ENCODE measurements at places on chromosomes 2 and 18.

GRCh38 chr2:55590810-55591440 is 26.5 kb downstream of the PPP4R3B start:
- DNase-seq: no peak

- no peak for DNase-seq
Measured at GRCh38 chr2:135948141-135948540, 37.3 kb downstream of the DARS1 start.

GRCh38 chr2:69624131-69624530 is 19.4 kb downstream of the AAK1 start:
- no peak for DNase-seq

- no peak for DNase-seq
Measured at GRCh38 chr2:41791523-41791922, 256.3 kb upstream of the PKDCC start.

DNA sequence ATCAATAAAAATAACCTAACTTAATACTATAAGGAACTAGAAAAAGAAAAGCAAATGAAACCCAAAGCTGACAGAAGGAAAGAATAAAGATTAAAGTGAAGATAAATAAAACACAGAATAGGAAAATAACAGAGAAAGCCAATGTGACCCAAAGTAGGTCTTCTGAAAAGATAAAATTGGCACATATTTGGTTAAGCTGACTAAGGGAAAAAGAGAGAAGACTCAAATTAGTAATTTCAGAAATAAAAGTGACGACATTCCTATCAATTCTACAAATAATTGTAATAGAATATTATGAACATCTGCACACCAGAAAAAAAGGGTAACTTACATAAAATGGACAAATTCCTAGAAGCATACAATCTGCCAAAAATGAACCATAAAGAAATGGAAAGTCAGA is 30.2 kb downstream of the ROCK1 start:
- no peak for DNase-seq

GRCh38 chr2:29744976-29745375 is 176.4 kb downstream of the ALK start:
- DNase-seq: no peak

- DNase-seq: no peak
Measured at GRCh38 chr2:134314681-134315368, 61.0 kb downstream of the MGAT5 start.

DNA sequence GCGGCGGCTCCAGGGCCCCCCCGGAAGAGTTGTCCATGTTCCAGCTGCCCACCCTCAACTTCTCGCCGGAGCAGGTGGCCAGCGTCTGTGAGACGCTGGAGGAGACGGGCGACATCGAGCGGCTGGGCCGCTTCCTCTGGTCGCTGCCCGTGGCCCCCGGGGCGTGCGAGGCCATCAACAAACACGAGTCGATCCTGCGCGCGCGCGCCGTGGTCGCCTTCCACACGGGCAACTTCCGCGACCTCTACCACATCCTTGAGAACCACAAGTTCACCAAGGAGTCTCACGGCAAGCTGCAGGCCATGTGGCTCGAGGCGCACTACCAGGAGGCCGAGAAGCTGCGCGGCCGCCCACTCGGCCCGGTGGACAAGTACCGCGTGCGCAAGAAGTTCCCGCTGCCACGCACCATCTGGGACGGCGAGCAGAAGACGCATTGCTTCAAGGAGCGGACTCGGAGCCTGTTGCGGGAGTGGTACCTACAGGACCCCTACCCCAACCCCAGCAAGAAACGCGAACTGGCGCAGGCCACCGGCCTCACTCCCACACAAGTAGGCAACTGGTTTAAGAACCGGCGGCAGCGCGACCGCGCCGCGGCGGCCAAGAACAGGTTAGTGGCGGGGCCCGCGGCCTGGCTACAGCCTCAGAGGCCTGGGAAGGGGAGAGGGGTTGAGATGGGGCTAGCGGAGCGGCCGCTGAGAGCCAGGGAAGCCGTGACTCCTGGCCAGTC is 965 bp downstream of the SIX3 start:
- no peak for DNase-seq

- DNase-seq: no peak
Measured at GRCh38 chr2:213995400-213996105, 415.3 kb upstream of the VWC2L start.

DNA sequence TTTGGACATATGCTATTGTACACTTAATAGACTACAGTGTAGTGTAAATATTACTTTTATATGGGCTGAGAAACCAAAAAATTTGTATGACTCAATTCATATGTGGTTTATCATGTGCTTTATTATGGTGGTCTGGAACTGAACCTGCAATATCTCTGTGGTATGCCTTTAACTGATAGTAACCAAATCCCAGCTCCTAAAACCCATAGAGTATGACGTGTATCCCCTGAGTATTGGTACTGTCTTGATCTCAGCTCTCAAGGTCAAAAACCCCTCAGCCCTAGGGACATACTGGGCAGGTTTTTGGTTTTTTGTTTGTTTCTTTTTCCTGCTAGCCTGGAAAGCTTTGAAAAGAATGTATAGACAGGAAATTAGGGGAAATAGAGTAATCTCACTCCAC is 42.2 kb upstream of the ARHGAP15 start:
- no peak for DNase-seq

DNA sequence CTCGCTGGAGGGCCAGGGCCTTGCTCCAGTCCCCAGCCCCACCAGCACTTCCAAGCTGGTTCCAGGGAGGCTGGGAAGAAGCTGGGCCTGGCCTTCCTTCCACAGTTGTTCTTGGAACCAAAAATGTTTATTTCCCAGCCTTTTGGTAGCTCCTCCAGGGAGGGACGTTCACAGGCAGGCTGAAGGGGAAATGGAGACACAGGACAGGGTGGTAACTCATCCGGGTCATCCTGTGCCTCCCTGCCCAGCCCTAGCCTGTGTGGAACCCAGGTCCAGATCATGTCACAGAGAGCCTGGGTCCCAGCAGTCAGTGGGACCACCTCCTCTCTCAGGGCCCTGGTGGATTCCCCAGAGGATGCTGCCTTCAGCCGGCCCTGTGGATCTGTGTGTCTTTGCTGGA is 12.5 kb upstream of the ARMC9 start:
- no peak for DNase-seq

DNA sequence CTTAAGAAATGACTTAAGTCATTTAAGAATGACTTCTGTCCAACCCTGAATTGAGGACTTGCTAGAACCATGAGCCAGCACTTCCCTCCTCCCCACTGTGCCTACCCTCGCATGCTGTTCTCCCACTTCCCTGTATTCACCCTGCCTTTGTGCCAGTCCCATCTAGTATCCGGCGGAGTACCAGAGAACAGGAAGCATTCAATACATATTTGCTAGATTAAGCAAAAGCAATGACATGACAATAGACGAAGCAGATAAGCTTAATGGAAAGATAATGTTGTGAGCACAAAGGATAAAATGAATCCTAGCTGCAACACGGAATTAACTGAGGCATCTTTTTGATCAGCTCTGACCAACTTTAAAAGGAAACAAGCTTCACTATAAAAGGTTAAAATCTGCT is 328.5 kb downstream of the TDRD15 start:
- DNase-seq: no peak

DNA sequence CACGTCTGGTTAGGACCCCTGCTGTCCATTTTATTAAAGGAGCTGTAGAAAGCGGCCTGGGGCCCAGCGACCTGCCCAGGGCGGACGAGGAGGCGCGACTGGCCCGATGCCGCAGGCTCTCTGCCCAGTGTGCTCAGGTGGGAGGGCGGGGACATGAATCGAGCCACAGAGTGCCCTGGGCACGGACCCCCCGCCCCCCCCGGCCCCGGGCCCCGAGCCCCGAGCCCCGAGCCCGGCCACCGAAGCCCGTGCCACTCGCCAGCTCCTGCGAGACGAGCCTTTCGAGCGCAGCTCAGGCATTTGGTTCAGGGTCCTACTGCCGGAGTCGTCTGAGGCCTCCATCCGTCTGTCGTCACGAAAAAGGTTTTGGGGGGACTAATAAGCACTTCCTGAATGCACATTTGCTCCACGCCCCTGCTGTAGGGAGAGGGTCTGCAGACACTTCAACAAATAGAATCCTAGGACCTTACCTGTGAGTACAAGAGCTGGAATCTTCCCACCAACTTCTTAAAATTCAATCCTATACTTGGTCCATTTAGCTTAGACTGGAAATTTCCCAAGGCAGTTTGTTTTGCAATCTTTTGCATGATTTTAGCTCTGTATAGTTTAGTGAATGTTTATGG is 602 bp upstream of the ADAM17 start:
- no peak for DNase-seq

DNA sequence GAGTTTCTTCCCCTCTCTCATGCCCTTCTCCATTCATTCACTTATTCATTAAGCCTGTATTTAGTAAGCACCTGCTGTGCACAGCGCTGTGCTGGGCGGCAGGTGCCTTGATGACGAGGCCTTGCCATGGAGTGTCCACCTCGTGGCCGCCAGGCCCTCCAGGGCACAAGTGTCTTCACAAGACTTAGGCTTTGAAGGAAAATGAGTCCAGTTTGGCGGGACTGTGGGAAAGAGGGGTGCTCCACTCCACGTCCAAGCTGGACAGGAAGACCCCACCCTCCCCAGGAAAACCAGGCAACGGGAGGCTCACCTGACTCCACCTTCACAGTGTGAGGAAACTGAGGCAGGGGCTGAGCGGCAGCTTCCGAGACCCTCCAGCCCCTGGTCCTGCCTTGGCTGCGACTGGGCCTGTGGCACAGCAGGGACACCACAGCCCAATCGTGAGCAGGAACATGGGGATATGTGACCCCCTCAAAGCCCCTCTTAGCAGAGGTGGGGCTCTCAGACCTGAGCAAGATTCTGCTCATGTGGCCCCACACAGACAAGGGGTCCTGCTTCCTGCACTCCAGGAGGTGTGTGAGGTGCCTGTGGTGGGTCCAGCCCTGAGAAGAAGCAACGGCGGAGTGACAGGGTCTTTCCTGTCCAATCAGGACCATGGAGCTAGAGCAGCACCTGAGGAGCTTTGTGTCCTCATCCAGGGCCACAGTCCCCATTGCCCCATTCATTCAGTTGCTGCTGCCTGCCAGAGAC is 110.3 kb upstream of the ODC1 start:
- no peak for DNase-seq

GRCh38 chr2:88811233-88811632 is 119.8 kb downstream of the RPIA start:
- DNase-seq: no peak

DNA sequence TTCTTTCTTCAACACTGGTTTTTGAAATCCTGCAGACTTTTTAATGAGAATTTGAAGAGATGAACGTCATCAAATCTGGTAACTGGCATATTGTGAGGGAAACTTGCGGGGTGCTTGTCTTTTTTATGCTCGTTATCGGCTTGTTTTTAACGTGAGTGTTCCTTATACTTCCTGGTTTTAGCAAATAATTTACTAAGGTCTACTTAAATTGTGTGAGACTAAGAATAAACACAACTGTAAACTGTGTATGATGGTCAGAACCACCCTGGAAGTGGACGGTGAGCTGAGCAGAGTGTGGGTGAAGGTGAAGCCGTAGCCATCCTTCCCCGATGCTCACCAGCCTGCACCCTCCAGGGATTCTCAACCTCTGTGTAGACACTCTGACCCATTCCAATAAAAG is 82.3 kb upstream of the CDC42EP3 start:
- no peak for DNase-seq

DNA sequence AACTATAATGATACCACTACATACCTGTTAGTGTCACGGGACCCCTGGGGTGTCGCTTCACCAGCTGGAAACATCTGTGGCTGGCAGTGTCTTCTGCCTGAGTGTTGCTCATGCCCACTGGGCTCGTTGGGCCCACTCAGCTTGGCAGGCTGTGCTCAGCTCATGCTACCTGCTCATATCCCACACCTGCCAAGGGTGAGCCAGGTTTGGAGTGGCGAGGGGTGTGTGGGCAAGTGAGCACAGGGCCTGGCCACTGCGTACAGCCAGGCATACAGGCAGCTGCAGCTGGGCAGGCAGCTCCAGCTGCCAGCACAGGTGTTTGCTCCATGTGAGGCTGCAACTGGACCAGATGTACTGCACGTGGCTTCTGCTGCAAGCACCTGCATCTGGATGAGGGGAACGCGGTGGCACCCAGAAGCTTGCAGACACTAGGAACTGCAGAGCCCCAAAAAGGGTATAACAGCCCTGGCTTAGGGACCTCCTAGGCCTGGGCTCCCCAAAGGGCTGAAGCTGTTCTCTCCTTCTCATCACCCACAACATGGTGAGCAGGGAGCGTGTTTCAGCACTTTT is 70.1 kb downstream of the SUCLG1 start:
- no peak for DNase-seq

- DNase-seq: no peak
Measured at GRCh38 chr18:55287149-55287806, 300.7 kb downstream of the TCF4 start.

- DNase-seq: no peak
Measured at GRCh38 chr18:12960853-12961397, 13.1 kb downstream of the SEH1L start.

DNA sequence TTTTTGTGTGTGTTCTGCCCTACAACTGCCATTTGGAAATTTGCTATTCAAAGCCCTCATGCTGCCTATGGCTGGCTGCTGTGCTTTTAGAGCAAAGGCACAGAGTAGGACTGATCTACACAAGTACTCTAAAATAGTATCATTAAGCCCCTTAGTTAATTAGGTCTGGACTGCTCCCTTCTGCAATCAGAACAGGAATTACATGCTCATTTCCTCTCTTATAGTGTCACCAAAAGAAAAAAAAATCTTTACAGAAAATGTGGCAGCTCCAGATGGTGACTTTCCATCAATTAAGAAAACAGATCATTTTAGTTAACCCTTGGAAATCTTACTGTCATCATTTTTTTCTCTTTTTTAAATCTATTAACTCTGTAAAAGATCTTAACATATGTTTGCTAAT is 337.5 kb downstream of the RIT2 start:
- no peak for DNase-seq

DNA sequence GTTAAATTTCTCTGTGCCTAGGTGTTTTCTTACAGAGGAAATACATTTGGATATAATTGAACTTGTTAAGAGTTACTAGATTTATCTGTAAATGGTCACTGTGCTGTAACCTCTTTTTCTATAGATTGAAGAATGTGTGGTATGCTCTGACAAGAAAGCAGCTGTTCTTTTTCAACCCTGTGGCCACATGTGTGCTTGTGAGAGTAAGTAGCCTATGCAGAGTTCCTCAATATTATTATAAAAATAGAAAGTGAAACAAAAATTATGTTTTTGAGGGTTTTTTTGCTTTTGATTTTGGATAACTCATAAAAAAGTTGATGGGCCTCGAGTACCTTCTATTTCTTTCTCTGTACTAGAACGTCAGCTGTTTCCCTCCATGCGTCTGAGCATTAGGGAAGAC is 112.4 kb downstream of the MIB1 start:
- DNase-seq: no peak
